Stimulated activated CD4-positive, alpha-beta T cell treated with anti-CD3 and anti-CD28 coated beads, Interleukin-1b, Interleukin-23, amount 100 ng/mL, for 1 hour (primary cell): ENCODE measurements at places on chromosomes 4 and X.

- no peak for DNase-seq
Observed at GRCh38 chr4:108466936-108467902, 153.2 kb upstream of the RPL34 start.

DNA sequence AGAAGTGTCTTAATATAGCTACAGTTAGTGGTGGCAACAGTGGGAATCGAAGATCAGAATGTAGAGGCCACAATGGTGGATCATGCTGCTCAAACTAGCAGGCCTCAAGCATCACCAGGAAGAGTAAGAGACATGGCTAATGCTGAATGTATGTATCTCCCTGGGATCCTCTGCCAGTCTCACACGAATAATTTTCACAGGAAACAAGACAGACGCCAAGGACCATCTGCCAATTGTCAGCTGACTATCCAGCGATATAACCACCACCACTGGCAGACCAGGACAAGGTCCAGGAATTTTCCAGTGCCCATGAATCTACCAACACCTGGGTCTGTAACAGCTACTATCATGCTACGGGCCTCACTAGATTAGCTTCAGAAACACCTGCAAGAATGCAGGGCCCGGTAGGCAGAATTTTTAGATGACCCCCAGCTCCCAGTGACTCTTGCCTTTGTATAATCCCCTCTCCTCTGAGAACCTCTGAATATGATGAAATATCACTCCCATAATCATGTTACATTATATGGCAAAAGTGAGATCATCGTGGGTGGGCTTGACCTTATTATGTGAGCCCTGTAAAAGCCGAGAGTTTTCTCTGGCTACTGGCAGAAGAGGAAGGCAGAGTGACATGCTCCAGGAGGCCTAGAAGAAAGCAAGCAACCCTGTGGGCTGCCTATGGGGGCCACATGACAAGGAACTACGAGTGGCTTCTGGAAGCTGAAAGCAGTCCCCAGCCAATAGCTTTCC is 429.8 kb downstream of the BCOR start:
- no peak for DNase-seq

DNA sequence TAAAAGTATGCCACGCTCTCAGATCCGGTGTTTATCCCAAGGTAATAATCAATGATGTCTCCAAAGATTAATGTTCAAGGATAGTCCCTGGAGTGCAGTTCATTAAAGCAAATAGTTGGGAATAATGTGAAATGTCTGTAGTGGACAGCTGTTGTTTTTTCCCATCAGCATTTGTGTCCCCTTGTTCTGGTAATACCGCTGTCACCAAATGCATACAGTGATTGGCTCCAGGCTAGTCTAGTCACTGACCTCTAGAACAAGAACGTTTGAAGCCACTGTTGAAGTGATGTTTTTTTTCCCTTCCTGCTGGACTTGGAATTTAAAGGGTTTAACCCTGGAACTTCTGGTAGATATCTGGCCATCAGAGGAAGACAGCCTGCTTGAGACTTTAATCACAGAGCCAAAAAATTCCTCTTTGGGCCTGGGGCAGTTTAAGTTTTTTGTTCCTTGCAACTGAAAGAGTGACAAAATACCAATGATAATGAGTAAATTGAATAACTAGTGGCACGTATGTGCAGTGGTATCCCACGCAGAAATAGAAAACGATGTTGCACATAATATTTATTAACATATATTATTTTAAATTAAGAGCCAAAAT is 30.6 kb downstream of the HSD17B11 start:
- DNase-seq = no peak

DNA sequence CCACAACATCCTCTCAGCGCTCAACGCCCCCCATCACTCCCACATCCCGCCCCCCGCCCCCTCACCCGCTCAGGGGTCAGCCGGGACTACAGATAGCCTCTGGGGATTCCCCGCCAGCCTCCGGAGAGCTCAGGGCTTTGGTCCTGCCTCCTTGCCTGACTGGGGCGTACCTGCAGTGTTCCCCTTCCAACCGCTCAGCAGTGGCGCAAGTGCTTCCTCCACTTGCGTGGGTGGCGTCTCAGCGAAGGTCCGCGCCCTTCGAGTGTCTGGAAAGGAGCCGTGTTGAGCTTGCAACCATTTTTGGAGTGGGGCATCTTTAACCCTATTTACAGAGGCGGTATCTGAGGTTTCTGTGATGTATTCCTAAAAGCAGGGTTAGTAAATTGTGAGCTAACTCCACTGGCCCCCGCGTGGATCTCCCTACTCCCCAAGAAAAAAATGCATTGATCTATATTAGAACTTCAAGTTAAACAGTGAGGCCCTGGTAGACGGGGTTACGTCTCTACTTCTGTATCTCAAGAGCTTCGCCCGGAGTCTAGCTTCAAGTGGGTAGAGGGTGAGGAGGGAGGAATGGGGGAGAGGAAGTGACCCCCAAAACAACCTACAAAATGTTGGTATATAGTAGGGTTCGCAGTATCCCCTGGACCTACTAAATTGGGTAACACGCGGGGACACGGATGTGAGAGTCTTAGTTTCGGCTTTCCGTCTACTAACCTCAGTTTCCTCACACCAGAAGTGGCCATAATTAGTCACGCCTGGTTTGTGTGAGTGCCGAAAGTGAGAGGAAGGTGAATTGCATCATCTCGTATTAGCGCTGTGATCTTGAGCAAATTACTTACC is 16.1 kb downstream of the NKX3-2 start:
- no peak for DNase-seq

DNA sequence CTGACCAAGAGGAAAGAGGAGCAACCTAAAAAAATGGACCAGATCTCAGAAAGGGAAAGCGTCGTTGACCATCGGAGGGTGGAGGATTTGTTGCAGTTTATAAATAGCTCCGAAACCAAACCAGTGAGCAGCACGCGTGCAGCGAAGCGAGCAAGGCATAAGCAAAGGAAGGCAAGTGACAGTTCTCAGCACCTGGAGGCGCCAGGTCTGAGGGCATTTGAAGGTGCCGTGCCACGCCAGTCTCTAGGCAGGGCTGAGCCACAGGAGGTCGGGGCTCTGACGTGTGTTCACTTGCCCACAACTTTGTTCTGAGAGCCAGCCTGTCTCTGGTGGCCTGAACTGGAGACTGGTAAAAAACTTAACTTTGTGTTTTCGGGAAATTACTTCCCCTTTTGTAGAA is 59.7 kb downstream of the TNIP2 start:
- DNase-seq = no peak

DNA sequence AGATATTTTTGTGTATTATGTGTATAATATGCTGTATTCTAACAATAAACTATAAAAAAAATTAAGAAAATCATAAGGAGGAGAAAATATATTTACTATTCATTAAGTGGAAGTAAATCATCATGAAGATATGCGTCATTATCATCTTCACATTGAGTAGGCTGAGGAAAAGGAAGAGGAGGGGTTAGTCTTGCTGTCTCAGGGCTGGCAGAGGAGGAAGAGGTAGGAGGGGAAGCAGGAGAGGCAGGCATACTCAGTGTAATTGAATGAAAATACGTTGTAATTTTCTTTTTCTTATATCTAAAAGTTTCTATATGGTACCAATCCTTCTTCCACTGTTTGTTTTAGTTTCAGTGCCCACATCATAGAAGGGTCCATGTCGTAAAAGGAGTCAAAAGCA is 9.8 kb upstream of the TMEM185A start:
- DNase-seq = no peak

GRCh38 chr4:87498446-87498900 is 30.7 kb downstream of the SPARCL1 start:
- no peak for DNase-seq

DNA sequence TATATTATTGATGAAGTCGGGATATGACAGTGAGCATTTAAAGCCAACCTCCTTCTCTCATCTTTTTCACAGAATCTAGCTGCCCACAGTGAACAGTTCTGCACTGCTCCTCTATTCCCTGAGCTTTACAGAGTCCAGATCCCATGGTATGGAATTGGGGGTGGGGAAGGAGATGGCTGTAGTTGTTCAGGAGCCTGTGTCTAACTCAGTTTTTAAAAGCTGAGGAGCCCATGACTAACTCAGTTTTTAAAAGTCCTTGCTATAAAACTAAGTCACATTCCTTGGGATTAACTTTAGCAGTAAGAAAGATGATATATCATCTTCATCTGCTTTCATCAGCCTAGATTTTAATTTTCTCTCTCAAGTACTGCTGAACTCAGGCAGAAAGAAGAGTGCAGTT is 96.4 kb upstream of the STIM2 start:
- DNase-seq = no peak

GRCh38 chr4:181967401-181967800 is 275.8 kb upstream of the TENM3 start:
- DNase-seq = no peak

- no peak for DNase-seq
Observed at GRCh38 chr4:130545171-130545570, 1449.2 kb downstream of the C4orf33 start.

DNA sequence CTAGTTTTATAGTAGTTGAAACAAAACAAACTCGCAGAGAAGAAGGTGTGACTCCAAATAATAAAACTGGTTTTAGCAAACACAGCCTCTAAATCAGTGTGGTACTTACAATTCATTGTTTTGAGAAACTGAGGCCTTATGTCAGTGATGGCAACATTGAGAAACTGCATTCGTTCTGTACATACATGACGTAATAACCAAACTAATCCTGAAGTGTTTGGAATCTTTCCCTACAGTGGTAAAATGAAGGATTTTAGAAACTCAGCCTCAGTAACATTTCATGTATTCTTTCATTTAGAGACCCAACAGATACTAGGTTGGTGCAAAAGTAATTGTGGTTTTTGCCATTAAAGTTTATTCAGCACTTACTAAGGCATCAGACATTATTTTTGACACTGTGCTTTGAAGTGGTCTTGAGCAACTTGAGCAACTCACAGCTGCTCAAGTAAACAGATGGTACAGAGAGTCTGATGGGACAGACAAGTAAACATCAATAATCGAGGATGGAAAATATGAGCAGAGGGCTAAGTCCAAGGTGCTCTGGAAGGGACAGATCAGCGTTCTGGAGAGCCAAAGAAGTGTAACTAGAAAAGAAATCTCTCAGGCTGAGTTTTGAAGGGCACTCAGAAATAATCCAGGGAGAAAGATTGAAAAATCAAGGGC is 390.8 kb upstream of the BOD1L1 start:
- DNase-seq = no peak

GRCh38 chrX:69131886-69132285 is 33.4 kb downstream of the PJA1 start:
- DNase-seq = no peak

GRCh38 chr4:17511051-17511450 is 839 bp downstream of the QDPR start:
- DNase-seq = no peak

DNA sequence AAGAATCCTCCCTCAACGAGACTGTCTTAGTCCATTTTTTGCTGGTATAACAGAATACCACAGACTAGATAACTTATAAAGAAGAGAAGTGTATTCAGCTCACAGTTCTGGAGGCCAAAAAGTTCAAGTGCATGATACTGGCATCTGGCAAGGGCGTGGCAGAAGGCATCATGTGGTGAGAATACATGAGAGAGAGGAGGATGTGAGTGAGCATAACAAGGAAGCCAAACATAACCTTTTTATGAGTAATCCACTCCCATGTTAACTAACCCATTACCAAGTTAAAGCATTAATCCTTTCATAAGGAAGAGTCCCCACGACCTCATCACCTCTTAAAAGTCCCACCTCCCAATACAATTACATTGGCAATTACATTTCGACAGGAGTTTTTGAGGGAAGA is 504.6 kb downstream of the IQCM start:
- no peak for DNase-seq

- peak; percentile 22 for DNase-seq
Observed at GRCh38 chr4:5758741-5759140, 47.7 kb downstream of the EVC start.

- DNase-seq = no peak
Observed at GRCh38 chr4:64417974-64418373, 8.7 kb upstream of the TECRL start.

GRCh38 chr4:38188136-38188535 is 227.9 kb downstream of the PTTG2 start:
- DNase-seq = no peak

DNA sequence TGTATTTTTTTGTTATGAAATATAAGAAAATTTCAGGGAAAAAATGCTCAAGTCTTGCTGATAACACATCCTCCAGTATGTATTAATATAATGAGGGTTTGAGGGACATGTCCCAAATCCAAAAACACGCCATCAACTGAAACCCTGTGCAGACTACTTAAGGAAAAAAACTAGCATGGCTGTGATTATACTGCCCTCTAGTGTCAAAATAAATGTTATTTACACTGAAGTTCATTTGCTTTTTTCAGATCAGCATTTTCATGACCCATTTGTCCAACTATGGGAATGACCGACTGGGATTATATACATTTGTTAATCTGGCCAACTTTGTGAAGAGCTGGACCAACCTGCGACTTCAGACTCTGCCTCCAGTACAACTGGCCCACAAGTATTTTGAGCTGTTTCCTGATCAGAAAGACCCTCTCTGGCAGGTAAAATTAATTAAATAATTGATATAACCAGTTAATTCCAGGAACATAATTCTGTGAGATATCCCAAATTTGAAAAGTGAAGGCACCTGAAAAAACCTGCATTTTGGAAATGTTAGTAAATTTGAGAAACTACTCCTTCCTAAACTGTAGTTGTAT is 128.5 kb downstream of the PRSS12 start:
- DNase-seq = no peak

- no peak for DNase-seq
Observed at GRCh38 chr4:26073886-26074560, 160.0 kb downstream of the SMIM20 start.

DNA sequence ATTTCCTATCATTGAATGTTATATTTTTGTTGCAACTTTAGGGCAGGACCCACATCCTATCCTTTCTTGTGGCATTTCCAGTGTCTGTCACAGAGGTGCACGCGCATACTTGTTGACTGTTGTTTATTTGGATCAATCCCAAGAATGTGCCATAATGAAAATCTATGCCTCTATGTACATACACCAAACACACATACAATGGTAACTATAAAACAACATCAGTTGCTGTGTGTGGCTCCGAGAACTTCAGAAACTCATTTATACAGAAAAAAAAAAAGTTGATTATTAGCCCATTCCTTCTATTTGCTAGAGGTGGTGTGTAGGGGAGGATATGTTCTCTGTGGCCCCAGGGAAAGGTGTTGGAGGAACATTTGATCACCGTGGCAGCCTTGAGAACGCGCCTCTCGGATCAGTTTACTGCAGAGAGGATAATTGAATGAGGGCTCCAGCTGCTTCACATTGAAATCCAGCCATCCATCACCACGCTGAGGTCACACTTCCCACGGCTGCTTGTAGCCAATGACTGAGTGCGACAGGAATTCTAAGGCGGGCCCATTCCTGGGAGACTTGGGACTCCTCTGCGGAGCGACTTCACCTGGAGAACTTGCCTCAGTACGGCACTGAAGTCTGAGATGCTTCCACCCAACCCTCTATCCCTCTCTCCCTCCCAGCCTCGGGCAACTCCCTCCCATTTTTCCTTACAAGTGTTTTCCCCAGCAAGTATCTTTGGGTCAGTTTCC is 19.5 kb downstream of the SMPX start:
- no peak for DNase-seq
